ENCODE measurements at places on chromosomes 16 and 17. TPM values are rescaled to one million over a fixed set of nuclear protein-coding genes. Genes with fewer than 3 reads are reported as not detected.

The UTS2R gene
- polyA plus RNA-seq, result not detected

The ATP2A3 gene
- 3.1 TPM for polyA plus RNA-seq

The CLDN7 gene
- polyA plus RNA-seq, result 0.97 TPM

GRCh38 chr16:7849841-7850240 is 517.2 kb downstream of the RBFOX1 start:
- no peak for DNase-seq

DNA sequence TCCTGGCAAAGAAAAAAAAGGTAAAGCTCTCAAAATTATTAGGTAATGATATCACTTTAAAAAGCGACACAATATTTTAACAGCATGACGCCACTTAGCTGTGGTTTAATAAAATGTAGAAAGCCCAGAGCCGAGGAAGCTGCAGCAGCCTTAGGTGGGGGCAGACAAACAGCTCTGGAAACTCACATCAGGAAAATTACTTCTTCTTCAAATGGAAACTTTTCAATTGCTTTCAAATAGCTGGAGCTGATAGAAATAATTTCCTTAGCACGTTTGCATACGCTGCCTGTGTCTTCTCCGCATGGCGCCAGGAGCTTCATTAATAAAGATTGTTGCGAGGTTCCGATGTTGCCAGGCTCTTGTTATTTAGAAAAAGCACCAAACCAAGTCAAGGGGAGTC is 835.3 kb upstream of the EEF2KMT start:
- no peak for DNase-seq

DNA sequence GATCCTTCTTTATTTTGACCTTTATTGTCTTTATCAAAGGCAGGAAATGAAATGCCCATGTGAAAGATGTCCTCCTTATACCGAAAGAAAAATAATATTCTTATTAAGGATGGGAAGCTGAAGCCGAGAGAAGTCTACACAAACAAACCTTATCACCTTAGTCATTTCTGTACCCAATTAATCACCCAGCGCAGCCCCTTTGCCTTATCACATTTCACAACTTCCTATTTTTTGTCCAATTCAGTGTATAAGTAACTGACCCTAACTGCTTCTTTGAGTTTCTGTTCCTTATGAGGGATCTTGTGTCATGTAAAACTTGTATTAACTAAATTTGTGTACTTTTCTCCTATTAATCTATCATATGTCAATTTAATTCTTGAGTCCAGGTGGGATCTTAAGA is 16.4 kb upstream of the CCL23 start:
- no peak for DNase-seq

- no peak for DNase-seq
Observed at GRCh38 chr16:496097-496886, 31.2 kb upstream of the CAPN15 start.

- DNase-seq, result no peak
Observed at GRCh38 chr17:79978548-79978855, 57.2 kb downstream of the TBC1D16 start.

GRCh38 chr17:16953347-16953746 is 18.6 kb downstream of the TNFRSF13B start:
- DNase-seq, result no peak

GRCh38 chr17:4696437-4696805 is 7.5 kb downstream of the PELP1 start:
- no peak for DNase-seq

DNA sequence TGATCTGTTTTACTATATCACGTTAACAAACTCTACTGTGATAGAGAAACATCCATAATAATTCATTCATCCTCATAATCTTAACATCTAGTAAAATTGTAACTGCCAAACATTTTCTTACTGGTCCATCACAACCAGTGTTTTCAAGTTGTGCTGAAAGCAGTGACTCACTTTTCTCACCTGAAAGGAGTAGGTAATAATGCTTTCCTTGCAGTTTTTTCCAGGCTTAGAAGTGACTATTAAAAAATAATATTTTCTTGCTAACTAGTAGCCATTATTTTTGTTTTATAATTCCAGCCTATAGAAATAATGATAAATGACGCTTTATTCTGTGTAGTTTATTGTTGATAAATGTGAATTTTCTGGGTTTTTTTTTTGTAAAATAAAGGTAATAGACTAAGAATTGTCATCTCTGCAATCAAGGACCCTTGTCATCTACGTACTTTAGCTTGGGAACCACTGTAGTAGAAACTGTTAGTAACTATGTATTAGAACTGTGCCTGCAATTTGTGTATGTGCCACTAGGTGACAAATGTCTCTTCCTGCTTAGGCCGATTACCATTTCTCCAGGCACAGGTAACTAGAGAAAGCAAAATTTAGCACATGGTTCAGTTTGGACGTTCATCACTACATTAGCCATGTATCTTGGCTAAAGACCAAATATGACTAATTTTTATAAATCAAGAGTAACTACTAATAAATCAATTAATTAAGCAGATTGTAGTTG is 409.4 kb upstream of the ERCC4 start:
- DNase-seq, result no peak

GRCh38 chr17:79126139-79126538 is 51.5 kb downstream of the ENGASE start:
- DNase-seq, result no peak
